ENCODE measurements at places on chromosomes 7 and 10.

GRCh38 chr10:18542832-18543231 is 108.6 kb downstream of the NSUN6 start:
- DNase-seq, result no peak

DNA sequence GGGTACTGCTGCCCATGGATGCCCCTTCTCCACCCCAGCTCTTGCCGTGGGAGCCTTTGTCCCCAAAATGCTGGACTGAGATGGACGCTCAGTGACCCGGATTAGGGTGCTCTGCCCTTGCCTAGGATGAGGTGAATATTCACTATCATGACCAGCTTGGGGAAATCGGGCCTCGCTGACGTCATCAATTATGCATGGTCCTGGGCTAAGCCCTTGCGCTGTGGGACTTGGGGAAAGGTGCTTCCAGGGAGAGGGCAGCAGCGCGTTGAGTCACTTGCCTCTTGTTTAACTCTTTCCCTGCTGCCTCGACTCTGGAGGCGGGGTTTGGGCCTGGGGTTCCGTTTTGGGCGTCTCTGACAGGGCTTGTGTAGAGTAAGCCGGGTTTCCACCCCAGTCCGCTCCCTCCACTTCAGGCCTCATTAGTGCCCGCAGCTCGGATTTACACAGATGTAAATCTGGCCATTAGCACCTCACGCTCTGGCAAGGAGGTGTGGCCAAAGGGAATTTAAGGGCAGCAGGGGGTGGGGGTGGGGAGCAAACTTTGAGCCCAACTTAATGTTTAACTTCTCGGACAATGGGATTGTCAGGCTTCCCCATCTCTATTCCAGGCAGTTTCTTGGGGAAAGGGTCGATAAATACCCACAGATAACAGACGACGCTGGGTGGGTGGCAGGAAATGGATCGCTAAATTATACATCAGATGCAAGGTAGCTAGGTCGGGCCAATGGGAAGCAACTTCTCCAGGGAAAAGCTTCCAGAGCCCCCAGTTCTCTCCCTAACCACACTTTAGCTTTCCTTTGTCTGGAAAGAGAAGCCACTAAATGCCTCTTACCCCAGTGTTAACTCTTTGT is 51.3 kb upstream of the TCF7L2 start:
- no peak for DNase-seq

GRCh38 chr10:120702032-120702431 is 149.1 kb upstream of the WDR11 start:
- DNase-seq, result no peak

GRCh38 chr7:37119296-37119860 is 329.3 kb downstream of the ELMO1 start:
- DNase-seq, result no peak

- no peak for DNase-seq
These were observed 36.6 kb upstream of the PDLIM1 start for GRCh38 chr10:95327367-95327766.

GRCh38 chr7:27708485-27708884 is 31.5 kb upstream of the TAX1BP1 start:
- DNase-seq, result no peak

DNA sequence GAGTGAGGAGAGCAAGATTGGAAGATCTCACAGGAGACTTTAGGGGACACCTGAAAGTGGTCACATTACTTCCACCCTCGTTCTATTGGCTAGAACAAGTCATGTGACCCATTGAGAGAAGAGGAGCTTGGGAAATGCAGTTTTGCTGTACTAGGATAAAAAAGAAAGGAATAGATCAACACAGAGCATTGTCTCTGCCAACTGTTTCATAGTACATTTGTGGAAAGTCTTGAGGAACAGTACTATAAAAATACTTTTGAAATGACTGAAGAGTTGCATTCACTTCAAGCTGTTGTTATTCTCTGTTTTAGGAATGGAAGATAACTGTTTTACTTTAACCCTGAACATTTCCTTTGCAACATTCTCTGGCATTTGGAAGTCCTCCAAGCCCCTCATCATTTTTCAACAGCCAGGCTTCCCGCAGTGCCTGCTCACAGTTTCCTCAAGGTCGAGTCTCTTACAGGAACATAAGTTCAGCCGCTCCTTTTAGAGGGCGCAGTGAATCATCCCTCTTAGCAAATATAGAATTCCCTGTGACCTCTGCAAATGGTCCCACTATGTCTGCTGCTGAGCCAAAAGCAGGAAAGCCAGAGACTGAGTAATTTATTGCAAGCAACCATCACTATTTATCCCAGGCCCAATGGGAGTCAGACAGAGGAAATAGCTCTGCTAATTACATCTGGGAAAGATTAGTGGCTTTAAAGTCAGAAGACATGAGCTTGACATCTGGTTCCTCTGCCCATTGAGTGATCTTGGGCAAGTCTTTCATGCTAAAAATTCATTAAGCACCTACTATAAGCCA is 40.7 kb downstream of the MRPL32 start:
- no peak for DNase-seq

- no peak for DNase-seq
These were observed 1.2 kb downstream of the NT5C3A start for GRCh38 chr7:33061282-33061937.

DNA sequence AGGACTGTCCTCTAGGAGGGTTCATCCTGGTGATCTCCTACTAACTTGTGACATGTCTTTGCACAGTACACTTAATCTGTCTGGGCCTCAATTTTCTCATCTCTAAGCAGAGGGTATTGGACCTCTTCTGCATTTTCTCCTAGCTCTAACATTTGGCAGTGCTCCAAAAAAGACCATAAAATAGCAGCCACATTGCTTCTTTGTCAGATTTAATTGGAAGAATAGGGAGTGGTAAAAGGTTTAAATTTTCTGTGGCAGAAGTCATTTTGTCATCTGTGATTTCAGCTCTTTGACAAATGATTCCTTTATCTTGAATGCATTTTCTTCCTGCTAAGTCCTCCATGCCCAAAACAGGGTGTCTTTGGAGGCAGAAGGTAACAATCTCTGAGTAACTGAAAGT is 289.9 kb upstream of the LRGUK start:
- DNase-seq, result no peak

- DNase-seq, result no peak
These were observed 896.9 kb downstream of the CCSER2 start for GRCh38 chr10:85225311-85225710.

DNA sequence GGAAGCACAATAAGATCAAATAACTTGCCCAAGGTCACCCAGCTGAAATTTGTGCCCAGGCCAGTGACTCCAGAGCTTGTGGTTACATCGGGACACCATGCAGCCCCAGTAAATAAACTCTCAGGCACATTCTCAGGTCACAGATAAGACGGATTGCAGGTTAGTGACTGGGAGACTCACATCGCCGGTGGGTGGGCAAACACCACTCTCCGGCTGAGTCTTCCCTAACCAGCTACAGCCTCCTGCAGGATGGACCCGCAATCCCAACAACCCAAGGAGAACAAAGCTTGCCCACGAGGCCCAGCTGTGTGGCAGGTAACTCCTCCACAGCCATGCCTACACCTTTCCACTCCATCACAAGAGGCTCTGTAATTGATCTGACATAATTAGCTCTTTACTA is 81.7 kb upstream of the EFCAB10 start:
- DNase-seq, result no peak

DNA sequence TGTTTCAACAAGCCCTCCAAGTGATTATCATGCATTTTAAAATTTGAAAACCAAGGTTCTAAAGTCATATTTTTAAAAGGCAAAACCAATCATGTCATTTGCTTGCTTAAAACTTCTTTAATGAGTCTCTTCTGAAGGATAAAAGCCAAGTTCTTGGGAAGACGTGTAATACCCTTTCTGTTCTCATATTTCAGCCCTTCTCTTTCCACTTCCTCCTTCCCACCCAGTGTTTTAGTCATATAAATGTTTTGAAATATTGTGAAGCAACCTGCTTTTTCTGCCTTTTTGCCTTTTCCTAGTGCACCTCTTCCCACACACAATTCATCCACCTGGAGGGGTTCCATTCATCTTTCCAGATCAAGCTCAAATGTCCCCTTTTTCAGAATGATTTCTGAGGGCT is 211.1 kb upstream of the LRRTM3 start:
- no peak for DNase-seq

GRCh38 chr7:42389697-42390096 is 152.7 kb upstream of the GLI3 start:
- no peak for DNase-seq

GRCh38 chr7:128084896-128085608 is 53.8 kb upstream of the LRRC4 start:
- no peak for DNase-seq

DNA sequence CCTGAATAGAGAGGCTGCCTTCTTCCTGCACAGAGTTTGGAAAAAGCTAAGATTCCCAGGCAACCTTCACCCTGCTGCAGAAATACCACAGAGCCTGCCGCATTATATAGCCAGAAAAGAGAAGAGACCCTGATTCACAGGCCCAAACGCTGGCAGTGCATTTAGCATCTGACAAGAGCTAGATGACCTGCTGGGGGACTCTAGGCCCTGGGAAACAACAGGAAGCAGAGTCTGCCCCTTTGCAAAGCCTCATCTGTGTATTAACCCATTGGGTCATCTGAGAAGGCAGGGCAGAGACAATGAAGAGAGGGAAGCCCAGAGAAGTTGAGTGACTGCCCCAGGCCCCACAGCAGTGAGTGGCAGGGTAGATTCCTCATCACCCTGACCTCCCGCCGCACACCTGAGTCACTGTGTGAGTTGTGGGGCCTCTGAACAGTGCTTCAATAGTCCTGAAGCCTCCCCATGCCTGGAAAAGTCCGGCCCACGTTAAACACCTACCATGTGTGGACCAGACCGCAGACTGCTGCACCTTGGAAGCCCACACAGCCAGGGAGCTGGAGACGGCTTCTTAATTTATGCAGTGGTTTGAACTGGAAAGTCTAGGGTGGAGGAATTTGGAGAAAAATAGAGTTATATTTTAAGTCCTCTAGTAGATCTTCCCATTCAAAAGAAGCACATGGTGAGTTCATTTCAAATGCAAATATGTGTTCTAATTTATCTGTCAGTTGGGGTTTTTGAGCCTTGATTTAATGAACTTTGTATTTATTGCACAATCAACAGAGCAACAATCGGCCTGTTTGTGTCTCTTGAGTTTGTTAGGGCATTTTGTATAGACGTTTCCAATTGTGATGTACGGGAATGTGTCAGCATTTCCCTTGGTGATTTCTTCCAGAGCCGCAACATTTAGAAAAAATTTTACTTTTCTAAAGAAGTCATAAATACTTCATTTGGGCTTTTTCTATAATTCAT is 80.4 kb upstream of the GPR26 start:
- no peak for DNase-seq

DNA sequence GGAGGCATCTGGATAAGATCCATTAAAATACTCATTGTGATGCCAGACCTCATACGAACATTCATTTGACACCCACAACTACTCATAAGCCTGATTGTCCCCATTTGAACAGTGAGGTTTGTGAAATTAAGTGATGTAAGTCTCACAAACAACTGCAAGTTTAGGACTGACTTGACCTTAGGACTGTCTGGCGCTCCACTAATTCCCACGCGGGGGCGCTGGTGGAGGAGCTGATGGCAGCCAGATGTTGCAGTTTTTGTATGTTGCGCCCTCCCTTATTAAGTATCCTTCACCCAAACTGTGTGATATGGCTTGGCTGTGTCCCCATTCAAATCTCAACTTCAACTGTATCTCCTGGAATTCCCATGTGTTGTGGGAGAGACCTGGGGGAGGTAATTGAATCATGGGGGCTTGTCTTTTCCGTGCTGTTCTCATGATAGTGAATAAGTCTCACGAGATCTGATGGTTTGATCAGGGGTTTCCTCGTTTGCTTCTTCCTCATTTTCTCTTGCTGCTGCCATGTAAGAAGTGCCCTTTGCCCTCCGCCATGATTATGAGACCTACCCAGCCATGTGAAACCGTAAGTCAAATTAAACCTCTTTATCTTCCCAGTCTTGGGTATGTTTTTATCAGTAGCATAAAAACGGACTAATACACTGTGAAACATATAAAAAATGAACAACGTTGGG is 20.3 kb upstream of the TIAL1 start:
- no peak for DNase-seq

- DNase-seq, result no peak
These were observed 39.3 kb downstream of the TRIM24 start for GRCh38 chr7:138499340-138499739.

DNA sequence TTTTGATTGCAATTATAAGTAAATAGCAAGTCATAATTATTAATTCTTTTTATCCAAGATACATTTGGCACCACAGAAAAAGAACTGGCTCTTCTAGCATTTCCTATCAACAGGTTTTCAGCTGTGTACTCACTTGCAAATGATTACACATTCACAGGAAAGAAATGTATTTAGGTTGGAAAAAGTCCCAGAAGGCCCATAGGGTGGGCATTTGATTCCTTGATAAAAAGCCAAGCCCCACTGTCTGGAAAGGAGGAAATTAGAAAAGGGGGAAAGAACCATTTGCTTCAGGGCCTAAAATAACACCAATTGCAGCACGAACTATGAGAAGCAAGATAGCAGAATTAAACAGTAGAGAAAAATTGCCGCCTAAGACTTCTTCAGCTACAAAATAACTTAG is 80.8 kb upstream of the COL1A2 start:
- no peak for DNase-seq

DNA sequence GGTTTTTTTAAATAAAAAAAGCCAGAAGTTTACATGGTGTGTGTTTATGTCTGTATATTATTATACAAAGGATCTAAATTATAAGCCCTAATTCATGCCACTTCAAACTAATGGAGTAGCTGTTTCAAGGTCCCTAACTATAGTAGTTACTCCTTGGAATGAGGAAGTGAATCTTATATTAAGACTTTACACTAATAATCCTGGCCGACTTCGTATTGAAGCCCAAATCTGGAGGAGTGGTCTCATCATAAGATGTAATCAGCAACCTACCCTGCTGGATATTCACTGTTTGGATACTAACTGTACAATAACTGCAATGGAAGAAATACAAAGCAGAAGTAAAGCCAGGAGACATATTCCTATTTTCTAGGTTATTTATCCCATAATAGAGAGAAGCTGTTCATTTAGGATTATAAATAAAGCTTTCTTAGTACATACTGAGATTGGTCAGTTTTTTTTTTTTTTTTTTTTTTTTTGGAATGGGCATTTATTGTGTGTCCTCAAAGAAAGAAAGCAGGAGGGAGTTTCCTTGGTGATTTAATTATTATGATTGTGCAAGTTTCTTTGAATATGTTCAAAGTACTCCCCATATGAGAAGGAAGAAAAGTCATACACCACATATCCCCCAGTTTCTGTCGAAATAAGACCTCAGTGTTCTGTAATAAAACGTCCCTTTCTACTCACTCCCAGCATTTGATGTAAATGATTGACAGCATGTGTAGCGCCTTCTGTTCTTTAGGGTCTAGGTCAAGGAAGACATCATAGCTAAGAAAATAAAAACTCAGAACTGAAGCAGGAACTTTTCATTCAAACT is 397.8 kb downstream of the EXOC4 start:
- no peak for DNase-seq
